Pulmonary artery endothelial cell (primary cell): ENCODE measurements at places on chromosomes 12 and 14. TPM values are rescaled to one million over a fixed set of nuclear protein-coding genes. Genes with fewer than 3 reads are reported as not detected.

DNA sequence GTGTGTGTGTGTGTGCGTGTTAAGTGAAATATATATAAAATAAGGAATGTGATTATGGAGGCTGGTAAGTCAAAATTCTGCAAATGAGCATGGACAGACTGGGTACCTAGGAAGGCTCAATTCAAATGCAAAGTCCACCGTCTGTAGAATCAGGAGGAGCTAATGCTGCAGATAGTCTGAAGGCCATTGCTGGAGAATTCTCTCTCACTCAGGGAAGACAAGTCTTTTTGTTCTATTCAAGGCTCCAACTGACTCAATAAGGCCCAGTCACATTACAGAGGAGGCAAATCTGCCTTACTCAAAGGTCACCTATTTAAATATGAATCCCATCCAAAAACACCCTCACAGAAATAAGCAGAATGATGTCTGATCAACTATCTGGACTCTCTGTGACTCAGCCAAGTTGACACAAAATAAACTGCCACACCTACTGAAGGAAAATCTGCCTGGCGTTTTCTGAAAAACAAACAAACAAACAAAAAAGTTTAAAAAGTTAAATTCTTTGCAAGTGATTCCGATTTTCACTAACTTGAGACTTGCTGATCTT, 684 bp upstream of the KLRF2 start:
- DNase-seq, result no peak

DNA sequence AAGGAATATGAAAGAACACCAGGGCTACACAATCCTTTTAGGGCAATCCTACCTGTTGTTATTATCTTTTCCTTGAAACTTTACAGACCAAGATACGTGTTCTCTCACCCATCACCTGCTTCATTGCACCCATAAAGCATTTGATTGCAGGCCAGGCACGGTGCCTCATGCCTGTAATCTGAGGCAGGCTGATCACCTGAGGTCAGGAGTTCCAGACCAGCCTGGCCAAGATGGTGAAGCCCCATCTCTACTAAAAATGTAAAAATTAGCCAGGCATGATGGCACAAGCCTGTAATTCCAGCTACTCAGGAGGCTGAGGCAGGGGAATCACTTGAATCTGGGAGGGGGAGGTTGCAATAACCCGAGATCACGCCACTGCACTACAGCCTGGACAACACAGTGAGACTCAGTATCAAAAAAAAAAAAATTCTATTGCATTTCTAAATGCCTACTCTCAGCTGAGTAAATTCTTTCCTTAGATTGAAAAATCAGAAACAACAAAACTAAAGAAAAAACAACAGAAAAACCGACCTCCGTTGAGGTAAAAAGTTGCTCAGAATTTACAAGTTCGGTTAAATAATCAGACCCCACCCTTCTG, 183.7 kb upstream of the TMEM132C start:
- DNase-seq, result no peak

GRCh38 chr14:104184911-104185499, 46.6 kb downstream of the KIF26A start:
- DNase-seq, result peak; percentile 65

- no peak for DNase-seq
These were observed 6.9 kb upstream of the TSPAN8 start for GRCh38 chr12:71164568-71165197.

DNA sequence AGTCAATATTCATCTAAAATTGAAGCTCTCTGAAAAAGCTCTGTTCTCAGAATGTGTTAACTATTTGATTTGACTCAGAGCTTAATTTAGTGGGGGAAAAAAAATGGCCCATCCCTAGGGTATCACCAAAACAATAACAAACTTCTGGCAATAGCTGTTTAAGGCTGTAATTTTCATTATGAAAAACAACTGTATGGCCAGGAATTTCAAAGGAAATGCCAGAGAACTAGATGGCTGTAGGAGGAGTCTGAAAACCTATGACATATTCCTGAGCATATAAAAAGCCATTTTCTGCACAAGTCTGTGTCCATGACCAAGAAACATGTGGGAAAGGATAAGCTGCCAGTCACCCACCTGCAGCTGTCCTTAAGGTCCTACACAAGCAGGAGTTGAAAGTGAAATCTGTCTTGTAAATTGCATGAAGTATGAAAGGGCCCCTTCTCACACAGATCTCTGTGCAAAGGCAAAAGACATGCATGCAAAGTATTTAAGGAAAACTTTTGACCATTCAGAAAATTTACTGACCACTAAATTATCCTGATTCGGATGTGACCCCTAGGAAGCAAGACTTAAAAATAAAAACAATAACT, 299.1 kb downstream of the BTG1 start:
- DNase-seq, result no peak

CISTR gene
- total RNA-seq, result not detected in 2 replicates

- no peak for DNase-seq
These were observed 1304.7 kb upstream of the FLRT2 start for GRCh38 chr14:84225268-84225667.

TUBA1C gene
- 419 and 740 TPM in 2 replicates for total RNA-seq

DNA sequence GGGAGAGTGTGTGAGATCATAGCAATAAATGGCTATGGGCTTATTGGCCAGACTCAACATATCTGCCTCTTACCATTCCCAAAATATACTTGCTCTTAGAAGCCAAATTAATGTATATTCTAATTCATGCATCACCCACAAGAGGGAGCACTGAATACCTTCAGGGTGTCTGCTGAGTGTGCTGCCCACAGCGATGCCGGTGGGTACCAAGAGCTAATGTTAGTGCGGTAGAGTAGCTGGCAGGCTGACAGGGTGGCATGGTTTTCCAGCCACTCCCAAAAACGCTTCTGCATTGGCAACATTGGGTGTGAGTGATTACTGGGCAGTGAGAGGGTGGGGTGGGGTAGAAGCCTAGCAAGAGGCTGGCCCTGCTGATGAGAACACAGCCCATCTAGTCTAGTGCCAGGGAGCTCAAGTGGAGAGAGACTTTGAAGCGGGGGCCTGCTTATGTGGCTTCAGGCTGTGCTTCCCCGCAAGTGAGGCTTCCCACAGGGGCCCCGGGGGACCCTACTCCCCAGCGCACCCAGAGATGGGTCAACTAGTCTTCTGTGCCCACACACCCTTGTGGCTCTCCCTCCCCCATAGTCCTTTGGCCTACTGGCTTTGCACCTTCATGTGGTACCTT, 9.2 kb upstream of the PLEKHD1 start:
- DNase-seq, result no peak

DNA sequence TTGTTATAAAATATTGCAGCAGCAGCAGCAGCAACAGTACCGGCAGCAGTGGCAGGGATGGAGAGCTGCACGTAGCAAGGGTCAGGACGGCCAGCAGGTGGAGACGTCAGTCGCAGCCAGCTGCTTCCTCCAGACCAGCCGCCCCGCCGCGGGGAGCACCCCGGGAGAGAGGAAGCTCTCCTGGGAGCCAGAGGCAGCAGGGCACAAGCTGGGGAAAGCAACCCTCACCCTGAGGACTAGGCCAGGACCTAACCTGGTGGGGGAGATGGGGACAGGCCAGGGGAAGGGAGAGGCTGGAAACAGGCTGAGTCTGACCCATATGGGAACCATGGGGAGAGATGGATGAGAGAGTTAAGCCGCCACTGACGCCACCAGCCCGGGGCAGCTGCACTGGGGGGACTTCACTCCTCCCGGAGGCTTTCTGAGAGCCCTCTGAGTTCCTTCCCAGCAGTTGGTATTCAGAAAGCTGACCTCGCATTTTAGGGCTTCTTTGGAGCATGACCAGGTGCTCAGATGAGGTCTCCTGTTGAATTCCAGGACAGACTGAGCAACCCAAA, 56.3 kb downstream of the SPTB start:
- peak; percentile 3 for DNase-seq

HOXC5 gene
- total RNA-seq, result not detected in 2 replicates

OR4E2 gene
- not detected in 2 replicates for total RNA-seq

PZP gene
- 0.14 and 0.40 TPM in 2 replicates for total RNA-seq

- DNase-seq, result no peak
These were observed 21.0 kb upstream of the MAGOHB start for GRCh38 chr12:10634427-10634826.

PRH1 gene
- 7.4 and 8.4 TPM in 2 replicates for total RNA-seq

GRCh38 chr14:78341827-78342389, 171.7 kb downstream of the NRXN3 start:
- DNase-seq, result no peak

DNA sequence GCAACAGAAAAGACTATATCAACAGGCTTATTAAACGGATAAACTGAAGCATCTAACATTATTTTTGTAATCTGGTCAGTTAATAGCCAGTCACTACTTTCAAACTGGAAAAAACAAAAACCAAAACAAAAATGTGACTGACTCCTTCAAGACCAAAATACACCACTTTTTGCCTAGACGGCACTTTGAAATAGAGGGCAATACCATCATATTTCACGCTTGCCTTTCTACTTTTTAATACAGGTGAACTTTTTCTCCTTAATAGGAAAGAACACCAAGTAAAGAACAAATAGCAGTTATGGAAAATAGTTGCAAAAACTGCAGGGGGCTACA, 550 bp upstream of the NUP107 start:
- no peak for DNase-seq

DNA sequence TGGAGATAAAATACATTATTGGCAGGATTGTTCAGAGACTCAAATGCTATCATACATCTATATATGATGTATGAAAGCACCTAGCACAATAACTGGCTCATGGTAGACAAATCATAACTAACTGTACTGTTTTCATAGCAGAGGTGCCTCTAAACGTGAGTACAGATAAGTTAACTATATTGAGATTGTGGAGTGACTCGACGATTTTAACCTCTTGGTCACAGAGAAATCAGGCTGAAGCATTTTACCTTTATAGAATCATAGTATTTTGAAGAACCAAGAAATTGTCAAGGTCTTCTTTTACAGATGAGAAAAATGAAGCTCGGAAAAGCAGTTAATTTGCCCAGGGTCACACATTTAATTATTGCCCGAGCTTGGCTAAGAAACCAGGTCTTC, 666 bp upstream of the DERA start:
- no peak for DNase-seq

GRCh38 chr12:111233786-111234185, 135.1 kb downstream of the PHETA1 start:
- no peak for DNase-seq

DNA sequence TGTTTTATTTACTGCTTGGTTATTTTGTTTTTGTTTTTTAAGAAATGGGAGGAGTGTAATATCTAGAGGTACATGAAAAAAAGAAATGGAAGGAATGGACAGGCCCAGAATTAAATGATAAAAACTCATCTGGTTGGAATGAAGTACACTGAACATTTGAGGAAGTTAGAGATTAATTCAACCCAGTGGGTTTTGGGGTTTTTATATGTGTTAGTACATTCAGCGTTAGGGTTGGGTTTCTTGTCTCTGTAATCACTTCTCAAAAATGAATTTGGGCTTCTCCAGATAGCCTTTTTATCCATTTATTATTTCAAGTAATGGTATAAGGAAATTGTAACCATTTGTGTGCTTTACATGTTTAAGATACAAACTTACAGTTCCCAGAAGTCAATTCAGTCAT, 19.5 kb upstream of the NUP107 start:
- no peak for DNase-seq

SIRT4 gene
- total RNA-seq, result 1.1 and 1.4 TPM in 2 replicates

DNA sequence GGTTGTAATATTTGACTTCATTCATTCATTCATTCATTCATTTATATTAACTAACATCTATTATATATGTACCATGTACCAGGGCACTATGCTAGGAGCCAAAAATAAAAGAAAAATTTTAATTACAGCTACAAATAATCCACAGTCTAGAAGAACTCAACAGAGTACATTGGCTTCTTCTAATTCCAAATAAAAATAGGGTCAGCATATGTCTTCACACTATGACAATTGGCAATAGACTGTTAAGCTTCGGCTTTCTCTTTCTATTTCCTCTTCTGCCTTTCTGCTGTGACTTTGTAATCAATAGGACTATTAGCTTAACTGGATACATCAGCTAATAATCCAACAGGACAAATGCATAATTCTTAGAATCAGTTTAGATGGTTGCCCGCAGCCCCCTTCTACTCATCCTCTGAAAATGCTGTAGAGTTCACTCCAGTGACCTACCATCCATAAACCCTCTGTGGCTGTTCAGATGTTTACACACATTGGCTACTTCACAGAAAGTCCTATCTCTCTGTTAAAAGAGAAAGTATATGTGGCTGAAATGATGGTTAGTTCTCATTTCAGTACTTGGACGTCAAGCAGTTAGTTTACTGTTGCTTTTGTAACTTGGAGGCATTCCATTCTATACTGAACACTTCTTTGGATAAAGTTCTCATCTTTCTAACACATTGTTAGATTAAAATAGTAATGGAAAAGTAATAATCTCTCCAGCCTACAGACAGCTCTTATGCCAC, 445.5 kb upstream of the GARIN6 start:
- no peak for DNase-seq

DNA sequence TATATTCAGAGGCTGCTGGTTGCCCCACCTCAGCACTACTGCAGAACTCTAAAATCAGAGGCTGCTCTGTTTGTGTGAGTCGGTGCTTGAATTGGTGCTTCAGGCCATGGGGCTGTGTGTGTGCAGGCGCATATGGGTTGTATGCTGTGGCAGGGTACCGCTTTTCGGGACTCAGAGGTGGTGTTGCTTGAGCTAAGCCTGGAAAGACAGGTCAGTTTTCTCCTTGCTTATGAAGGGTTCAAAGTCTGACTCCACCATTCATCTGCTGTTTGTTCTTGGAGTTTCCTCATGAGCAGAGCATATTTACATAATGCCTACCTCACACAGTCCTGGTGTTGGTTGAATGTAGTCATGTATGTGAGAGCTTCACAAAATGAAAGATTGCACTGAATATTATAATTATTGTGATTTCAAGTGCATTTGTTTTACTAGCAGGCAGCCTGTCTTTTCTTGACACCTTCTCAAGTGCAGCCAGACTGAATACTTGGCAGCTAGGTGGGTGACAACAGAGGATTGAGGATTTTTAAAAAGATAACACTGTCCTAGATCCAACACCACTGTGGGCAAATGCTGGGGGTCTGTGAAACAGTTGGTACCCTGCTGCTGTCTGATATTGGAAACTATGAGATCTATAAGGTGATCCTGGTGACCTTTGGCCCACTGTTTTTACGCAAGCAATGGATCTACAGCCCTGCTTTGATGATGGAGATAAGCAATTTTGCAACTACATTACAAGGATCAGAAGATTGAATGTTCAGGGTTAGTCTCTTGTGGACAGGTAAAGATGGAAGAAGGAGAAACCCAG, 1.0 kb upstream of the ANG start:
- no peak for DNase-seq

LIN7A gene
- 0.07 and 0.11 TPM in 2 replicates for total RNA-seq

SMCO2 gene
- total RNA-seq, result 0.13 and 0.14 TPM in 2 replicates

VDR gene
- 0.26 and 0.67 TPM in 2 replicates for total RNA-seq

GRCh38 chr14:98466807-98467206, 805.2 kb downstream of the BCL11B start:
- no peak for DNase-seq
